GM18507 (cell line): ENCODE measurements at places on chromosomes 6 and 20.

DNA sequence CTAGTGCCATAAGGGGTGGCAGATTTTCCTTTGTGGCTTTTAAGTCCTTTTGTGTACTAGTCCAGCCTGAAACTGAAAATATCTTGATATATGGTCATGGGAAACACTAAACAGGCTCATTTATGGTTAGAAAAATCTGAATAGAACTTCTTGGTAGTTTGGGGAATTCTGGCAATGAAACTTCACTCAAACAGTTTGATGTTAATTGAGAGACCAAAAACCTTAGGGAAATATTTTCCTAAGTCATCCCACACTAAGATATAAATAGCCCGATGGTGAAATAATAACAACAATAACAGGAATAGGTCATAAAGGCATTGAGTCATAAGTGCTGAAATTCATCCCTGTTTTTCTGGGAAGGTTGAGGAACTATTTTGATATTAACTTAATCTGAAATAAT lies 146.2 kb upstream of the SMLR1 start:
- DNase-seq: no peak

DNA sequence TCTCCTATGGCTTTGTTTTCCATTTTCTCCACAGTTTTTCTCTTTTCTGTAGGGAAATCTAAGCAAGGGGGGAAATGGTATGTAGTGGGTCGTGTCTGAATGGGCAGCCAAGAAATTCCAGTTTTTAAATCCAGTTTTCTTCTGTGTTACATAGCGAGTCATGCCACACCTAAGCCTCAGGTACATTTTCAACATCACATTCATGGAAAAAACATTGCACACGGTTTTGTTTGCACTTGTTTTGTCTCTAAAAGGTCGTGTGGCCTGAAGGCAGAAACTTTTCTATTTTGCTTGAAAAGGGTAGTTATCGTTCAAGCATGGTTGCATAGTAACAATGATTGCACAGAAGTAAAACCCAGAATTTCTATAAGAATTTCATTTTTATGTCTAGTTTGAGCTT lies 70.5 kb downstream of the MOXD1 start:
- DNase-seq: no peak

DNA sequence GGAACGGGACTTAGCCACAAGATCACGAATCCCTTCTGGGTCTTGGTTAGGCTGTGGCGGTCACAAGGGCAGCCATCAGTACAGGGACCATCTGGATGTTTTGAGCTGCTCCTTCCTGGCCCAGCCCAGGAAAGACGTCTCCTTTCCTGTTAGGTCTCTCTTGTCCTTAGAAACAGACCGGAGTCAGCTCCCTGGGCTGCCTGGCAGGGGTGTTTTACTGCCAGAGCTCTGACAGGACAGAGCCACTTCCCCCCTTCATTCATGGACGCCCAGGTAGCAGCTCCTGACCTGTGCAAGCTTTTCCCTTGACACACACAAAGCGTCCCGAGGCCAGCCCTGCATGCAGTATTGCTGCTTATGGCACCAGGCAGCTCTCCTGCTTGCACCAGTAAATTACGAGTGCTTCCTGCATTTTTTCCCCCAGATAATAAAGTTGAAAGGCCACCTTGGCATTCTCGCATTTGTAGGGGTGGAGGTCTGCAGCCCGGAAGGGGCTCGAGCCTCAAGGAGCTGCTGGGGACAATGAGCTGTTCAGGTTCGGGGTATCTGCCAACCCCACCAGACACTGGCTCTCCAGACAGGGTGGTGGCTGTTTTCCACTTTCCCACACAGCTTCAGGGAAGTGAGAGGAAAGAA lies 87.4 kb downstream of the NOL4L start:
- no peak for DNase-seq

- no peak for DNase-seq
Observed at GRCh38 chr6:149380523-149380922, 19.5 kb upstream of the SUMO4 start.

DNA sequence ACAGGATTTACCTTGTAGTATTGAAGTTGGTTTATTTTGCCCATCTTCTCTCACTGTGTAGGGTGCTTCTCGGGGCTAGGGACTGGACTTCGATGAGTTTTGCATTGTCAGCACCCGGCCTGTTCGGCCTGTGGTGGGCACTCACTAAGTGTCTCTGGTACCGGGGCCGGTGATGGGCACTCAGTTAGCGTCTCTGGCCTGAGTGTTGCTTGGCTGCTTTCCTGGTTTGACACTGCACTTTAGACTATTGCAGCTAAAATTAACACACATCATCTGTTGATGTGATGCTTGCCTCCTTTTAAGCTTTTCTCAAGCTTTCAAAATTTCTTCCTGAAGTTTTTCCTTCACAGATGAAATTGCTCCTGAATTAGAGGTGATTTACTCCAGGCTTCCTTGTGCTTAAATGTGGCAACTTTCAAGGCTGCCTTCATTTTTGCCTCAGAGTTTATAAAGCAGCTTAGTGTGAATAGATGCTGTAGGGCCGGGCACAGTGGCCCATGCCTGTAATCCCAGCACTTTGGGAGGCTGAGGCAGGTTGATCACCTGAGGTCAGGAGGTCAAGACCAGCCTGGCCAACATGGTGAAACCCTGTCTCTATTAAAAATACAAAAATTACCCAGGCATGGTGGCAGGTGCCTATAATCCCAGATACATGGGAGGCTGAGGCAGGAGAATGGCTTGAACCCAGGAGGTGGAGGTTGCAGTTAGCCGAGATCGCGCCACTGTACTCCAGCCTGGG lies 41.7 kb upstream of the TULP4 start:
- DNase-seq: no peak

GRCh38 chr6:154613137-154613676 lies 102.7 kb upstream of the CNKSR3 start:
- DNase-seq: no peak

DNA sequence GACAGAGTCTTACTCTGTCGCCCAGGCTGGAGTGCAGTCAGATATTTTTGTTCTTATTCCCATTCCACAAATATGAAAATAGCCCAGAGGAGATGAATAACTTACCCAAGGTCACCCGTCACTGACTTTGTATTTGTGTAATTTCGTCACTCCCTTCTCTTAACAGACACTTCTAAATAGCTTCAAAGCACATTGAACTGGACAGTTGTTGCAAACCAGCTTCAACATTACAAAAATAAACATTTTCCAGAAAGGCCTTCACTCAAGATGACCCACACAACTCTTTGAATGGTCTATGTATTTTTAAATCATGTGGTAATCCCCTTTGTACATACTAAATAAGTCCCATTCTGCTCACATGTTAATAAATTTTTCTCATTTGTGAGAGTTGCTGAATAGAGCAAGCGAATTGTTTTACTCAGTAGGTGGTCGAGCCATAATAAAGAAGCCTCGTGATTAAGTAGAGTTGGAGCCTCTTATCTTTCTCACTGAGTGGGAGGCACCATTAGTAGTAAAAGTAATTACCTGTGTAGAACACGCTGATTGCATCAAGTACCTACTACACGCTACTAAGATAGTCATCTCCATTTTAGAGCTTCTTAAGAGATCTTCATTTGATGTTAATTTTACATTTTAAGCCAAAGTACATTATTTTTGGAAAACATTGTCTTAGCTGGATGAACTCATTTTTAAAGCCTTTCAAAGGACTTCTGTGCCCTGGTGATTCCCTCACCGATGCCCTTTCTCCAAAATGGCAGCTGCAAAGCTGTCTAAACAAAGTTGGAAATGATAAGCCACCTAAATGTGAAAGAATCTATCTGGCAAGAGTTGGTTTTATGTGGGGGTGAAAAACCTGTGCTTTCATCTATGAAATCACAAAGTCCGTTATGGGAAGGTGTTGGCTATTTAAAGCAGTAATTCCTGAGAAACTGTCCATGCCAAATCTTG lies 110.0 kb downstream of the TSHZ2 start:
- no peak for DNase-seq

DNA sequence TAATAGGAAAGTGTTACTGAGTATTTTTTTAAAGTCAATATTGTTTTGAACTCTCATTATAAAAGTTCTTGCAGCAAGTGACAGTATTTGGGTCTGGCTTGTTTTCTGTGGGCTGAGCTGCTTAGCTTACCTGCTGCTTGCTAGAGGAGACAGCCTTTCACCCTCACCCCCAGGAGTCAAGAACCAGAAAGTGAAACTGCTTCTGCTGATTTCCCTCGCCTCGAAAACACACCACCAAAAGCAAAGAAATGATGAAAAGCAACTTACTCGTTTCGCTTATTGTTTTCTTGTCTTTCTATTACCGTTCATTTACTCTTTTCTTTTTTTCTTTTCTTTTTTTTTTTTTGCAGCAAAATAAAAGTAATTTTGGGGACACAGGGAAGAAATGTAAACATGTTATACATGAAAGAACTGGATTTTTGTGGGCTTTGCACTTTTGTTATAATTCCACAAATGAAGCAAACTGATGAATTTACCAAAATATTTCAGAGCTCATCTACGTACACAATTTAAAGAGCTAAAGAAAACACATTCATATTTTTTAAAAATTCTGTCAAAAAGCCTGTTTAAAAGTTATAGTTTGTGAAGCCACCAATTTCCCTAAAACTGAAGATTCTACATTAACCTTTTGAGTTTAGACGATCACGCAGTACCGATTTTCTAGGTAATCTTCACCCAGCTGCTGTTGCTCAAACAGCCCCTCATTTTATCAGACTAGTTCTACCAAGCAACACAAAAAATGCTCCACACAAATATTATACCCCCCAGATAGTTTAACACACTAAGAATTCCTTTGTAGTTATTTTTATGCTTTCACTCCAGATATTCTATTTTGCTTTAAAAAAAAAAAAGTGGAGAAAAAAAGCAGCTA lies 1.7 kb downstream of the SCML4 start:
- DNase-seq: peak; percentile 29

DNA sequence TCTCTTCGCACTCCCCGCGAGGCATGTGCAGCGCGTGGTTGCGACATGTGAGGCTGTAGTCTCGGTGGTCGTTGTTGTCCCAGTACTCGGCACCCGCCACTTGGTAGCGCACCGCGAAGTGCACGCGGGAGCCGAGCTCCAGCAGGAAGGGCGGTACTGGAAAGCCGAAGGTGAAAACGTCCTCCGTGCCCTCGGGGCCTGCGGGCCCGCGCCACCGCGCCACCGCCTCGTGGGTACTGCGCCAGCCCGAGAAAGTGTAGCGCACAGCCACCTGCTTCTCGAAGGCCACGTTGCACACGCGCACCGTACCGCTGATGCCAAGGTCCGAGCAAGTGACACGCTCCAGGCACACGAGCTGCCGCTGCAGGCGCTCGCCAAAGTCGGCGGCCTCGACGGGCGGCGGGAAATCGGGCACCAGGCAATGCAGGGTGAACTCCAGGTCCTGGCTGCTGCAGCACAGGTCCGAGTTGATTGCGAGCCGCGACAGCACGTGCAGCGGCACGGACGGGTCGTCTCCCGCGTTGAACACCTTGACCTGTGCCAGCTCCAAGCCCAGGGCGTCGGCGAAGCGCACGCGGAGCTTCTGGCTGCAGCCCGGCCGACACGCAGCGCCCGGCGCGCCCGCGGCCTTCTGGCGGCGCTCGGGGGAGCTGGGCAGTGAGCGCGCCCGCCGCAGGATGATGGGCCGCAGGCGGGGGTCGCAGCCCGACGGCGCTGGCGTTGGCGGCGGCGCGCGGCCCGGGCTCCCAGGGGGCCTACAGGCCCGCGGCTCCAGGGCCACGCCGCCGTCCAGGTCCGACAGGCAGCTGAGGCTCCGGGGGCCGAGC lies 840 bp downstream of the PPP1R3D start:
- DNase-seq: no peak

DNA sequence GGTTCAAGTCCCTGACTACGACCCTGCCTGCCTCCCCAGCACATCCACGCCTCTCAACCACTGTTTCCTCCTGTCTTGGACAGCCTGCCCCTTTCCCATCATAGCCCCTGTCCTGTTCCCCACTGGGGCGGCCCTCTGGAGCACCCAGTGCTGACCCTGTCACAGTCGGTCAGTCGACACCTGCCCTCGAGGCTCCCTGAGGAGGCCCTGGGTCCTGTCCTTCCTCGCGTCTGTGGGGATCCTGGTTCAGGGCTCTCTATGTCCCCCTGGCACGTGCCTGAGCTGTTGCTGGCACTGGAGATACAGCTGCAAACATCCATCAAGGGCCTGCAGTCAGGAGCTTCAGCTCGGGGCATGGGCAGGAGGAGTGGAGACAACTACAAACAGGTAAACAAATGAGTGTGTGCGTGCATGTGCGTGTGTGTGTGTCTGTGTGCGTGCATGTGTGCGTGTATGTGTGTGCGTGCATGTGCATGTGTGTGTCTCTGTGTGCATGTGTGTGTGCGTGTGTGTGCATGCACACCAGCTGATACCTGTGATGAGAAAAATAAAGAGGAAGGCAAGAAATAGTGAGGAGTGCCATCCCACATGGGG lies 132.8 kb downstream of the PHACTR3 start:
- no peak for DNase-seq

DNA sequence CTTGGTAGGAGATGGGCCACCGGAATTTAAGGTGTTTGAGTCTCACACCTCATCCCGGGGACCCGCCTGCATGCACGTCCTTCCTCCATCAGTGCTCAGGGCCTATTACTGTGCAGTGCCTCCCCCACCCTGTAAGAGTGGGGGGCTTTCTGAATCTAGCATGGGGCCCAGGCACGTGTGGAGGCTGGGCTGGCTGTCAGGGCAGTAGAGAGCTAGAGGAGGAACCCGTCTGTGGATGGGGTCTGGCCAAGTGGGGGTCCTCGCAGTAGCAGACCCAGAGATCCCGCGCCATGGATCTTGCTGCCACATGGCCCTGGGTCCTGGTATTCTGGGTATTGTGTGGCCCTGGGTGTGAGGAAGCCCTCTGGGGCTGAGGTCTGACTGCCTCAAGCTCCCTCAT lies 42.9 kb downstream of the SRC start:
- DNase-seq: no peak

GRCh38 chr20:35144694-35145093 lies 2.4 kb downstream of the EDEM2 start:
- no peak for DNase-seq

DNA sequence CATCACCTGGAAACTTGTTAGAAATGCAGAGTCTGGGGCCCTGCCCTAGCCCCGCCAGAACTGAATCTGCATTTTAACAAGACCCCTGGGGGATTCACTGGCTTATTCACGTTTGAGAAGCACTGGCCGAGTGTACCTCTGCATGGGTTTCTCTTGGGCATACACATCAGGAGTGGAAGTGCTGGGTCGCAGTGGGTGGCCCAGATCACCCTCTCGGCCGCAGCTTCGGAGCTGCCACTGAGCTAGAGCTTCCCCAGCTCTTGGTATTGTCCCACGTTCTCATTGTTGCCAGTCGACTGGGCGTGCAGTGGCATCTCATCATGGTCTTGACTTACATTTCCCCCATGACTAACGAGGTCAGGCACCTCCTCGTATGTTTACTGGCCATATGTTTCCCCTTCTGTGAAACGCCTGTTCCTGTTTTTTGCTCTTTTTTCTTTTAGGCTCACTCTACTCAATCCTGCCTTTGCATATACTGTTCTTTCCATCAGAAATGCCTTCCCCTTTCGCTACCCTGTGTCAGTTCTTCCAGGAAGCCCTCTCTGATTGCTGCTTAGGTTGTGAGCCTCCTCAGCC lies 3.0 kb upstream of the DLGAP4 start:
- DNase-seq: no peak

GRCh38 chr20:42678895-42679294 lies 510.8 kb downstream of the PTPRT start:
- DNase-seq: no peak

- DNase-seq: no peak
Observed at GRCh38 chr6:47237196-47237595, 72.5 kb downstream of the TNFRSF21 start.

GRCh38 chr6:47665112-47665511 lies 33.3 kb upstream of the ADGRF4 start:
- DNase-seq: no peak

- peak; percentile 33 for DNase-seq
Observed at GRCh38 chr6:105786890-105787655, 299.1 kb upstream of the PRDM1 start.
